ENCODE measurements at places on chromosomes 2 and 18.

DNA sequence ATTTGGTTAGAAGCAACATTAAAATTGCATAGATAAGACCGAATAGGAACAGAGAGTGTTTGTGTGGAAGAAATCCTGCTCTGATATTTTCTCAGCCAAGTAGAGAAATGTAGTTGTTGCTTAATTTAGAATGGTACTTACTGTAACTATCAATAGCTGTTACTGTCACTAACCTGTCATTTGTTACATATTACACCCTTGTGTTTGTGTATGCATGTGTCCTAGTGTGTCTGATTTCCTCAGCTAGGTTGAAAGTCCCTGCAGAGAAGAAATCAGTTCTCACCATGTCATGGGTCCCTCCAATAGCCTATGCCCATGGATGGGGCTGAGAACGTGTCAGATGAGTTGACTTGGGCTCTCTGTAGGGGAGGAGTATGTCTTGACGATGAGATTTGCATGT lies 94.4 kb downstream of the SPTBN1 start:
- no peak for DNase-seq

DNA sequence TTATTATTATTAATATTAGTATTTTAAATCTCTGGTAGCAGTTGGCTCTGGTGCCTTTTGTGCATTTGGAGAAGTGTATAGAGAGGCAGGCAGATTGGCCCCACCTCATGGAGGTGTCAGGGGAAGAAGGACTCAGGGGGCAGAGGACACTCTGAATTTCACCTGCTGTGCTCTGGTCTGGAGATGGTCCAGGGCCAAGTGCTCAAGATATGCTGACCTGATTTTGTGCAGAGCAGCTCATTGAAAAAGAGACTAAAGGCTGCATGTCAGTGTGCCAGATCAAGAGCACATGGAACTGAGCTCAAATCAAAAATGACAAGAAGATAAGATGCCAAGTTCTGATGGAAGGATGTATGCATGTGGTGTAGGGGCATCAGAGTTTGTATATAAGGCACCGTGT lies 323.6 kb upstream of the TNP1 start:
- DNase-seq, result no peak

DNA sequence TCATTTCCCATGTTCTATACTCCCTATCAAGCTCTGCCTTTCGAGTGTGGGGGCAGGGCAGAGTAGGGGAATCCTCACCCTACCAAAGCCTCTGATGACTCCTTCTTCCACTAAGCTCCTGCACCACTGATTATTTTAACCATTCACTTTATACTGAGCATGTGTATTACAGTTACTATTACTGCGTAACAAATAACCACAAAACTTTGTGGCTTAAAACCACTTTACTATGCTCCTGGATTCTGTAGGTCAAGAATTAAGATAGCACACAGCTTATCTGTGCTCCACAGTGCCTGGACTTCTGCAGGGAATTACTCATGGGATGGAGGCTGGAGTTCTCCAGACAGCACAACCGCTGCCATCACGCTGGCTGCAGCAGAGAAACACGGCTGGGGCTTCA lies 117.4 kb upstream of the DNAJC10 start:
- no peak for DNase-seq

DNA sequence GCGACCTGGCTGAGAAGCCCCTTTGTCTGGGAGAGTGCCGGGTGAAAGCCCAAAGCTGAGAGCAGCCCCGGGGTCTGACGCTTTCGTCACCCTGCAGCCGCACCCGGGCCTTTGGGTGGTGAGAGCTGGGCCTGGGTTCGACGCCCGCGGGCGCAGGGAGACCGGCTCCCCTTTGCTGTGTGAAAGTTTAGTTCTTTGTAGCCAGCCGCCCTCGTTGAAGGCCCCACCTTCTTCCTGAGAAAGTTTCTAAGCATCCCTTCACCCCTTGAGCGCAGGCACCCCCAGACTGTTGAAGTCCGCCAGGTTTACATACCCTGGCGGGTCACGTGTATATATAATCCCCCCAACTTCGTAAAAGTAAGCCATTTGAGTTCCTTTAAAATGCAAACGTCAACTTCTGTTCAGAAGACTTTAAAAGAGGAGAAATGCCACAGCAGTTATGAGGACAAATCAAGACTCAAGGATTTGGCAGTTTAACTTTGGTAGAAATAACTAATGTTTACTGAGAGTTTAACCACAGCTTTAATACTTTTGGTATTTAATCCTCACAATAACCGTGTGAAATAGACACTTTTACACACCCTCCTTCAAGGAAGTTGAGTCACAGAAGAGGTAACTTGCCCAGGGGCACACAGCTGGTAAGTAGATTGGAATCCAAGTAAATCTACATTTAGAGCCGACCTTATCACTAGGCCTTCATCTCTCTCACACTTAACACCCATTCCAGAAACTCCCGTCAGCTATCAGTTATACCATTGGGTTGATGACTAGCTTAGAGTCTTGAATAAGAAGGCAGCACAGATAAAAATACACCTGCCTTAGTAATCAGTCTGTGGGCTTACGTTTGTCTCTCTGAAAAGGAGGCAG lies 1.1 kb upstream of the MBOAT2 start:
- DNase-seq, result no peak

DNA sequence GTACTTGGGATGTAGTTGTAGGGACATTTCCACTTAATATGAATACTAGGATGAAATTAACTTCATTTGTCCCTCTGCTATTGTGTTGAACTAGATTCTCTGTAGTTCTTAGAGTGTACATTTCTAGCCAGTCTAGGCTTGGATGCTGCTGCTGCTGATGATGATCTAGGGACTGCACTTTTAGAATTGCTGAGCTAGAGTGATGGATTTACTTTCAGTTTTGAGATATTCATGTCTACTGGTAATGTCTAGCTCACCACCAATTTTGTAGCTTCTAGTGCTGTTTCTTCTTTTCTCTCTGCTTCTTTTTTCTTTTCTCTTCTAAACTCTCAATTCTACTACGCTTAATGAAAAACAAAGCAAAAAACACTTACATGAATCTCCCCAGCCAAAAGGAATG lies 49.4 kb downstream of the MRPS9 start:
- DNase-seq, result no peak

All from activated naive CD4-positive, alpha-beta T cell (primary cell).